NCI-H526 treated with DMSO at 0.1 percent for 48 hours (cell line): ENCODE measurements at places on chromosomes 2 and 18.

DNA sequence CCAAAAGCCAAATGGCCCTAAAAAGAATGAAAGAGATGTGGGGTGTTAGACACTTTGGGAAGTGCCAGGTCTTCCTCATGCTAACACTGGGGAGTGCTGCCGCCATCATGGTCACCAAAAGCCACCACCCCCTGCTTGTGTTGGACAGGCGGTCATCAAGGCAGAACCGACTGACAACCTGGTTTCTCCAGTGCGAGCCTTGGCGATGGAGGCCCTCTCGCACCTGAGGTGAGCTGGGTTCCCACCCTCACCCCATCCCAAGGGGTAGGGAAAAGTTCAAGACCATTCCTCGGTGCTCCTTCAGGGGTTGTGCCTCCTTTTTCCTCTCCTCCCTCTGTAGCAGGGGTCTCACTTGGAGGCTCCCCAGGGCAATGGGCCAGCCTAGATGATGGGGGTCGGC lies 33.6 kb downstream of the MROH2A start:
- DNase-seq, result no peak

DNA sequence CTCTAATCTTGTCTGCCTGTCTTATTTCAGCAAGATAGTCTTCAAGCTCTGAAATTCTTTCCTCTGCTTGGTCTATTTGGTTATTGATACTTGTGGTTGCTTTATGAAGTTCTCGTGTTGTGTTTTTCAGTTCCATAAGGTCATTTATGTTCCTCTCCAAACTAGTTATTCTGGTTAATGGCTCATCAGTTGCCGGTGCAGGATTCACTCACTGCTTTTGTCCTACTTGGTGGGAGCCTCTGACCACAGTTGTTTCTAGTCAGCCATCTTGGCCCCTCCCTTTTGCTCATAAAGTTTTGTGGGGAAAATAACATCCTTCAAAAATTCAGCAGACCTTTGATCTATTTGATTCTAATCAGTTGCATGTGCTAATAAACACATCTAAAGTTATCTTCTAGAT lies 158.6 kb upstream of the PARD3B start:
- DNase-seq, result no peak

- DNase-seq, result no peak
Measured at GRCh38 chr18:59908799-59909198, 9.0 kb downstream of the PMAIP1 start.

GRCh38 chr2:154698721-154699574 lies 453 bp downstream of the KCNJ3 start:
- no peak for DNase-seq

- DNase-seq, result no peak
Measured at GRCh38 chr2:30979822-30980245, 158.4 kb downstream of the GALNT14 start.

DNA sequence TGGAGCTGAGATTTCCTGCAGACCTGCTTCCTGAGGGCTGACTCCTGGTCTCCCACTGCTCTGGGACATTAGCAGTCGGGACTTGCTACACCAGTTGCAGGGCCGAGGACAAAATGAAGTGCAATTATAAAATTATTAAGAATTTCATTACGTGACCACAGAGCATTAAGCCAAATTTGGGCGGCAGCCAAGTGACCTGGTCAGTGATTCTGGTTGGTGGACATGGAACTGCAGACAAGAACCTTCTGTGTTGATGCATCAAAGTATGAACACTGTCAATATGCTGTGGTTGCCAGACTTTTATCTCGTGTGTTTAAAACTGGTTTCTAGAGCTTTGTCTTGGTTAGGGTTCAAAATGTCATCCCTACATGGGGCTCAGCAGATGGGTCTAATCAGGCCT lies 24.8 kb downstream of the SH3RF3 start:
- no peak for DNase-seq

DNA sequence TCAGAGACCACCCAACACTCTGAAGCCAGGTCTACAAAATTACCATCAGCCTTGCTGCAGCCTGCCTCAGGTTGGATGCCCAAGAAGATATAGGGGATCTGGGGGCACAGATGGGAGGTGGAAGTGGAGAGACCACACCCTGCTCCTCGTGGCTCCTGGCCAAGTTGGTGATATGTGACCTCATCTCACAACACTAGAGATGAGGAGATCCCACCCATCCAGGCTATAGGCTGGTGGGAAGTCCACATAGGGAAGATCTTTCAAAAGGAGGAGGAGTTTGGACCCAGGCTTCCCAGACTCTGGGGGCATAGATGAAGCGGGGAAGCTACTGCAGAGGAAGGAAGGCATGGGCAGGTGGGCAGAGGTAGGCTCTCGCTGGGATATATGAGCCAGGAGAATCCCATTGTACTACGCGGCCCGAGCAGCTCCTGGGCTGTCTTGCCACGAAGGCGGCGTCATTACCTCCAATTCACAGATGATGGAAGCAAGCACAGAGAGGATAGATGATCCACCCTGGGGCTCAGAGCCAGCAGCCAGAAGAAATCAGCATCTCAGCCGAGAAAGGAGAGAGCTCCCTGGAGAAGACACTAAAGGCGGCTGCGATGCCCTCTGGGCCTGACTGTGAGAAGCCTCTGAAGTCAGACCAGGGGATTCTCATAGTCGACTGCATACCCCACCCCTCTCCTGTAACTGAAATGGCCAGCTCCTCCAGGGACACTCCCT lies 96.0 kb downstream of the RHOB start:
- no peak for DNase-seq

GRCh38 chr2:21317131-21317530 lies 193.4 kb downstream of the TDRD15 start:
- no peak for DNase-seq

- DNase-seq, result no peak
Measured at GRCh38 chr18:44857081-44857480, 176.4 kb downstream of the SETBP1 start.

GRCh38 chr18:73258375-73259087 lies 390.7 kb upstream of the NETO1 start:
- no peak for DNase-seq

DNA sequence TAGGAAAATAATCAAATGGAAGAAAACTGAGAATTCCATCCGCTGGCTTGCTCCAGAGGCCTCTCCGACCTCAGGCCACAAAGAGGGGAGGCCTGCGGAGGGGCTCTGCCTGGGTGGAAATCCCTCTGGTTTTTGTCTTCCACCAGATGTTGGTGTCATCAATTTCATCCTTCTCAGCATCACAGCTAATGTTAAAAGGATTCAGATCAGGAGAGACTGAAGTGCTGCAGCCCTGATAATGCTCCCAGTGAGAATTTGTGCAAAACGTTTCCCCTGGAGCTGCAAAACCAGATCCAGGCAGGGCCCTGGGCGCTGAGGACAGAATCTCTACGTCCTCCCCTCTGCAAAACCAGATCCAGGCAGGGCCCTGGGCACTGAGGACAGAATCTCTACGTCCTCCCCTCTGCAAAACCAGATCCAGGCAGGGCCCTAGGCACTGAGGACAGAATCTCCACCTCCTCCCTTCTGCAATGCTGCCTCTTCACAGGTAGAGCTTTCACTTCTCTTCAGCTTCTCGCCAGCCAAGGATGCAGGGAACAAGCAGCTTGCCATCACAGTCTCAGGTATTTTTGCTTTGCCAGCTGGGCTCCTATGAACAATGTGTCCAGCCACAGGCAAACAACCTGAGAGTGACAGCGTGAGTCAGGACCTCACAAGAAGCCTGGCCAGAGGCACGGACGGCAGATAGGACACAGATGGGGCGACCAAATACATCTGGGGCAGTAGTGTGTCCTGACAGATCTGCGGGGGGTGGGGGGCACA lies 81.2 kb downstream of the TMEM18 start:
- no peak for DNase-seq

GRCh38 chr18:13286456-13287125 lies 68.0 kb downstream of the LDLRAD4 start:
- DNase-seq, result no peak

DNA sequence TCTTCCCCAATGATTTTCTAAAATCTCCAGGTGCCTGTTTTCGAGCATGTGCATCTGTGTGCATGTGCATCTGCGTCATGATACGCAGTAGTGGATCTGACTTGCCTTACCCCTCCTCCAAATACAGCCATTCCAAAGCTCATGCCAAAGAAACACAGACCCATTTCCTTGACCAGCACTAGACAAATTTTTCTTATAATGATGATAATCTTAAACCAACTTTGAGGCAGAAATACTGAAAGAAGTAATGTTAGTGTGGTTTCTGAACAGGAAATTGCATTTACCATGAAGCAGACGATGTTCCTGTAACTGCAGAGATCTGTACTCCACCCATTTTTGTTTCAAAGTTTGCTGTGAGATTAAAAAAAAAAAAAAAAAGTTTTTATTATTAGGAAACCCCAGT lies 25.6 kb downstream of the CYTIP start:
- no peak for DNase-seq
